ENCODE measurements at places on chromosomes 13 and 19.

DNA sequence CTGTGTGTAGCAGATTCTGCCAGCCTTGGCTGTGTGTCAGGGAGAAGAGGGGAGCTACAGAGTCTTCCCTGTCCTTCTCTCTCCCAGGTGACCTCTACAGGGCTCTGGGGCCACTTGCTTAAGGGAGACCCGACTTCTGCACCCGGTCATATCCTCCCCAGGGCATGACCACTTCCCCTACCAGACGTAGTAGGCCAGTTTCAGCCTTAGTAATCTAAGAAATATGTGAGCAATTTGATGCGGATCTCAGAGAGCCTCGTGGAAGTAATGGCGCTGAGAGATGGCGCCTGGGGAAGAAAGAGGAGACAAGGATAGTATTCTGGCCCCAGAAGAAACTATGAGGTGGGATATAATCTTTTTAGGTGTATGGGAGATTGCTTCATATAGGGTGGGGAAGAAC lies 41.9 kb downstream of the NFIX start:
- DNase-seq: no peak

DNA sequence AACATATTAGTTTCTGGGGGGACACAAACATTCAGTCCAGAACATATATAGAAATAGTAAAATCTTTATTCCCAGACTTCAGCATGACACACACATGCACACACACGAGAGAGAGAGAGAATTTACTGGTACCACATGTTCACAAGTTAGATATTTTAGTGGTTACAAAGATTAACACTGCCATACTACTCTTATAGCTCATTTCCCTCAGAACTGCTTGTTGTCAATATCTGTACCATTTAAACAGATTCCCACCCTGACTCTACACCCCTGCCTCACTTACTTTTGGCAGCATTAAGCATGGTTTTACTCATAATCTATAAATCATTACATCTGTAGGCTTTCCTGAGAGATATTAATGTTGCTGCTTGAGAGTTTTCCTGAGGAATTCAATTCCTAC lies 524.7 kb upstream of the HTR2A start:
- DNase-seq: no peak

- no peak for DNase-seq
Observed at GRCh38 chr13:74931698-74932433, 550.1 kb downstream of the TBC1D4 start.

GRCh38 chr13:57633141-57633949 lies 1.8 kb downstream of the PCDH17 start:
- DNase-seq: no peak

DNA sequence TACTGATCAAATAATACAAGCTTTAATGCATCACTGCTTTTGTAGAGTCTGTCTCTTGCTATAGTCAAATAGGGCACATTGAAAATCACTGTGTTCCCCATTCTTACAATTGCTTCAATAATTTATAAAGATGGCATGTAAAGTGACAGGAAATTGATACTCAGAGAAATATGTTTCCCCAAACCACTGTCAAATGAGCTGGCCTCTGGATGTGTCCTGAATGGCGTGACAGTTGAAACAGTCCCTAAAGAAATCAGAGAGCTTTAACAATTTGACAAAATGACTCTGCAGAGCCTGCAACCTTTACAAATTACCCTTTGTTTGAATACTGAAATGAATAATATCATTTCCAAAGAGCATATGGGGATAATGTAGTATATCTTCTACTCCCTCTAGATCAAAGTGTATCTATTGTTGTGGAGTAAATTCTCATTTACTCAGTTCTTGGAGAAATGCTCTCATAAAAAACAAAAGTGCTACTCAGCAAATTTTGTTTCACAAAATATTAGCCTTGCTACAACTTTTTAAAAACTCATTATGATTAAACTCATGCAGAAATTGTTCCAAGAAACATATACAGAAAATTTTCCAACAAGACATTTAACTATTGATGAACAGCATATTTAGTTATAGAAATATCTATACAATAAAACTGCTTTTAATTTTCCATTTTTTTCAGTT lies 763.2 kb upstream of the SPRY2 start:
- DNase-seq: no peak

GRCh38 chr19:40366697-40367561 lies 18.4 kb downstream of the PLD3 start:
- DNase-seq: no peak

DNA sequence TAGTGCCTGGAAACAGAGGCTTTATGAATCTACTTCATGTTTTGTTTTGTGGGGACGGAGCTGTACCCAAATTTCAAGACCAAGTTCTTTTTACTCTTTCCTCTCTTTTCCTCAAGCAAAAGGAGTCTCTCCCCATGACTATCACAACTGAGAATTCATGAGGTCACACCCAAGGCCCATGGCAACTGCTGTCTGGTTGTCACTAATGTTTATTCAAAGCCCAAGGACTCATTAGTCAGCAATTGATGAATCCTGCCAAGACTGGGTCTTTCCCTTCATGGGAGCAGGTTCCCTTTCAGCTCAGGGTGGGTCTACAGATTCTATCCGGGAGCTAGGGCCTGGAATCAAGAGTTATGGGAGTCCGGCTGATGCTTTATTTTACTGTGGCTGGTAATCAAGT lies 441.5 kb upstream of the PCDH20 start:
- no peak for DNase-seq

DNA sequence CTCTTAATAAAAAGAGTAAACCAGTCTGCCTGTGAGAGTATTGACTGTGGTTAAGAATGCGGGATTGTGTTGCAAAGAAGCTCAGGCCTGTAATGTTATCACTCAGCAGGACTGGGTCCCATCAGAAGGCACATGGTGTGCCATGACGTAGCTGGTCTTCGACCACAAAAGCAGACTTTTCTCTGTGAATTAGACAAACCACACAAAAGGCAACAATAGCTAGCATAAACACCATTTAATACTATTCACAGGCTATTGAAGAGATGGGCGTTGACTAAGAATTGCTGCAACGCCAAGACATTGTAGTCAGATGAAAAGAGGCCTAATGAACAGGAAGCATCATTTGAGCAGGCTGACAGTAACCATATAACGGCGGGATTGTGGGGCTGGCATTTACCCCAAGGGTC lies 235.6 kb upstream of the SOX21 start:
- DNase-seq: no peak

GRCh38 chr13:21913010-21913409 lies 242.1 kb downstream of the FGF9 start:
- peak; percentile 6 for DNase-seq

DNA sequence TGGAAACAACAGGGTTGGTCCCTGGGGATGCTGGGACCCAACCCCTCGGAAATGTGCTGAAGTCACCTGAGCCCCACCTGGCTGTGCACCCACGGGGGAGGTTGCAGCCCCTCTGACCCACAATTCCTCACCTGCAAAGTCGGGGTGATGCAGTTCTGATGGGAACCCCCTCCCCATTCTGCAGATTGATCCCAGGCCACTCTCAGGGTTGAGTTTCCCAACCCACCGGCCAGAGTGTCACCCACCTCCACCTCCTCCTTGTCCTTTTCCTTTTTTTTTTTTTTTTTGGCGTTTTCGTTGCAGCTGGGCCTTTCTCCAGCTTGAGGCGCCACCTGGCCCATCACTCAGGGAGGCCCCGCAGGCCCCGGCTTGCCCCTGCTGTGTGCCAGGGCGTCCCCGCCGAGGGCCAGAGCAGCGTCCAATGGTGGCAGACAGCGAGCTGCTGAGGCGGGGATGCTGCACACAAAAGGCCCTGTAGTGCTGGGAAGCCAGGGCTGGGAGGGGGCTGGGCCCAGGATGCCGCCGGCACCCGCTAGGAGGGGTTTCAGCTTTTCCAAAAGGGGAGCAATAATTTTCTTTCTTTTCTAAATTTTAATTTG lies 4.6 kb downstream of the PIK3R2 start:
- peak; percentile 97 for DNase-seq

DNA sequence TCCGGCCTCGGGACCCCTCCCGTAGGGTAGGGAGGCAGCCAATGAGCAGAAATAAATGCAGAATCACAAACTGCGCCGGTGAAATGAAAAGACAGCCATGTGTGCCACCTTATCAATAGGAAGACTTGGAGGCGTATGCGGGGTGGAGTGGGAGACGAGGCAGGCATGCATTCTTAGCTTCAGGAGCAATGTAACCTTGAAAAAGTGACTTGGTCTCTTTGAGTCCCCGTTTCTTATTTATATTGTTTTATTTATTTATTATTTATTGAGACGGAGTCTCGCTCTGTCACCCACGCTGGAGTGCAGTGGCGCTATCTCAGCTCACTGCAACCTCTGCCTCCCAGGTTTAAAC lies 16.0 kb downstream of the SSC5D start:
- DNase-seq: no peak

DNA sequence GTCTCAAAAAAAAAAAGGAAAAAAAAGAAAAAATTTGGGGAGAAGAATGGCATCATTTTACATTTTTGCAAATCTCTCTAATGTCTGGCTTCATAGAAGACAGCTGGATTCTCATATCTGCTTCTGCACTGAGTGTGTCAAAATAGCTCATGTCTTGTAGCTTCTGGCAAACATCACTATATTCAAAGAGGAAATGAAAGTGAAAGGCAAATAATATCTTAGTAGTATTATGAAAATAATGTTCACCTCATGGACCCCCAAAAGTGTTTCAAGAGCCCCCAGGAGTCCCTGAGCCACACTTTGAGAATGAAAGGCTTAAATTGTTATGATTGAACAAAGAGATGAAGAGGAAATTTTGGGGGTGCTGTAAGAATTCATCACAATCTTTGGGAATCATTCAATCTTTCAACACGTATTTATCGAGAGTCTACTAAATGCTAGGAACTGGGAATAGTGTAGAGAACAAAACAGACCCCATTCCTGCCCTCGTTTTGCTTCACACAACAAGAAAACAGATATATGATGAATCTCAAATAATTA lies 1.2 kb upstream of the SLC6A16 start:
- DNase-seq: no peak

- DNase-seq: peak; percentile 66
Observed at GRCh38 chr19:39671739-39672363, 16.1 kb downstream of the LGALS16 start.

DNA sequence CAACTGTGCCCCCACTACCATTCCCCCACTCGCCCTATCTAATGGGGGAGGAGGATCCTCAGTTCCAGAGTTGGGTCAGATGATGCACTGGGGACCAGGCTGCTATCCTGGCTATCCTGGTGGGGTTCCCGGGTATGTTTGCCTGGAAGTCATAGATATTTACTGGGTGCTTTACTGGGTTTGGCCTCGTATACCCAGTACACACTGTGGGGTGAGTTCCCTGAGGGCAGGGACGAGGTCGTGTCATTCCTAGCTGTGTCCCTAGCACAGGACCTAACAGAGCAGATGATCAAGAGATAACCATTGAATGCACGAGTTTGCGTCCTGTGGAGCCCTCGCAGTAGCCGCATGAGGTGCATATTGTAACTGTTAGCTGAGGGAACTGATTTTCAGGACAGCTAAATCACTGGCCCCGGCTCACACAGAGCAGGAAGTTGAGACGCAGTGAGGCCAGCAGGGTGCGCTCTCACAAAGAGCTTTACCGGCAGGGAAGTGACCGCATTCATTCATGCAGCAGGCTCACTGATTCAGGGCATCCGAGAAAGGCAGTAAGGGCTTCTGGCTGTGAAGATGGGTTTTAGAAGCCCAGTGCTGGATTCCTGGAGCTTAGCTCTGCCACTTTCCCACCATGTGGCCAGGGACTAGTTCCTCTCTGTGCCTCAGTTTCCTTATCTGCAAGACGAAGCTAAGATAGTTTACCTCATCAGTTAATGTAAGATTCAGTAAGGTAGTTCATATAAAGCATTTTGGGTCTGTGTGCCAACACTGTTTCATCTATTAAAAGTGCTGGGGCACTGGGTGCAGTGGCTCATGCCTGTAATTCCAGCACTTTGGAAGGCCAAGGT lies 6.0 kb downstream of the RUVBL2 start:
- no peak for DNase-seq

DNA sequence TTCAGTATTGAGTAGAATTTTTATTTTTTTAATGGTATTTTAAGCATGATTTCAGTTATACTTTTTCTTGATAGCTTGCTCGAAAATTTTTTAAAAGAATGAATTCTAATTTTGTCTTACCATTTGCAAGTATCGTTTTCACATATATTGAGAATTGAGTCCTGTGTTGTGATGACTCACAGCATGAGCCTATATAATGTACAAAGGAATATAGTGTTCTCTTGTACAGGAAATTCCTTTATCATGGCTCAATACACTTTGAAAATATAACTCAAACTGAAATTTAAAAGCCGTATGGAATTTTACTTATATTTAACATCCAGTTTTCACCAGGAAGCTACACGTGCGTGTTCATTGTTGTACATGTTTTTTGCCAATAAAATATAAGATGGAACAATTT lies 161.1 kb upstream of the TMTC4 start:
- no peak for DNase-seq

DNA sequence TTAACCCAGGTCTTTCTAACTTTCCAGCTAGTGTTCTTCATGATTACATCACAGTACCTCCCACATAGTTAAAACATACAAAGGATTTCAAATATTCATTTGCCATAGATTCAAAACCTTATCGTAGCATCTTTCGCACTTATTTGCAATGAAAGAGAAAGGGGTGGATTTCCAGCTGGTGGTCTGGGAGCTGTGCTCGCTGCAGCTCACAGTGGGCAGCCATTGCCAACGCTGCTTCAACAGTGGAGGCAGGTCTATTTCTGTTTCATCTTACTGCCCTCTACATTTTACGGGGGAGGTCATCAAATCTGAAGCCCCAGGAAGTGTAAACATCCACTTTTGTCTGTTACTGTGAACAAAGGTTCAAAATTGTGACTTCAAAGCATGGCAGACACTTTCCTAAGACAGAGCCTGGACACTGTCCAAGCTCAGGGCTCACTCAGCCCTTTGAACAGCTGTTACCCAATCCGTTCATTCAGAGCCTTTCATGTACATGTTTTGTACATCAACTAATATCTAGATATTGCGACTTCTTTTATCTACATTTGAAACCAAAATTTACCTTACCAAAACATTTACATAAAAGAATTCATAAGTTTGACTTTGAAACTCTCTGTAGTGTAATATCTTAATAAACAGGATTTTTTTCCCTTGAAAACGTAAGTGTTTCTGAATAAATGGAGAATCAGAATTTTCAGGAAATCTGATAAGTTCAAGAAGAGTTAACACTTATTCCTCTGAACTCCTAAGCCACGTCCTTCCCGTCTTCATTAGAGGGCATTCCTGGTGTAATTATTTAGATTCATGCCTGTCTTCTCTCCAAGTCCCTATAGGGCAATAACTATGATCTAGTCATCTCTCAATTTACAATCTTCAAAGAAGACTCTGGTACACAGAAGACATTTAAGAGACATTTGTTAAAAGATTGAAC lies 25.1 kb downstream of the STARD13 start:
- DNase-seq: peak; percentile 77

- no peak for DNase-seq
Observed at GRCh38 chr13:33509642-33510229, 224.2 kb upstream of the STARD13 start.

DNA sequence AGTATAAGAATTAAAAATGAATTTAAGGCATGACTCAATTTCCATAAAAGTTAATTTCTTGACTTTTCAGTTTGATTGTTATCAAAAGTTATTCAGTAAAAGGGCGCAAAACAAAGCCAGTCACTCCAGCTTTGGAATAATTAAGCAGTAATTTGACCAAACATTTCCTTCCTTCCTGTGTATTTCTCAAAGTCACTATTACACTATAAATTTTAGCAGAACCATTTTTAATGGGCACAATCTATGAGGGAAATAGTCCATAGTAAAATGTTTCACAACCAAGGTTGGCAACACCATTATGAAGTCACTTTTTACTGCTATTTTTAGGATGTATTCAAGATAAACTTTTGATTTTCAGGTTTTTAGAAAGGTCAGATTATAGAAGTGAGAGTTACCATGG lies 91.0 kb downstream of the DACH1 start:
- DNase-seq: no peak

GRCh38 chr13:75547917-75548316 lies 1.7 kb upstream of the UCHL3 start:
- DNase-seq: no peak

GRCh38 chr13:19622193-19622592 lies 11.3 kb upstream of the MPHOSPH8 start:
- no peak for DNase-seq
